ENCODE measurements at places on chromosomes 5 and 9.
A peak's percentile ranks its signal among the peaks of the same experiment; 100 is the strongest.

- DNase-seq, result peak; percentile 52
These were observed 218.3 kb upstream of the GLRA1 start for GRCh38 chr5:152142840-152143469.

- no peak for DNase-seq
These were observed 147.8 kb downstream of the KCTD16 start for GRCh38 chr5:144318460-144318859.

- no peak for DNase-seq
These were observed 318.7 kb downstream of the TMEM161B start for GRCh38 chr5:87949676-87950631.

DNA sequence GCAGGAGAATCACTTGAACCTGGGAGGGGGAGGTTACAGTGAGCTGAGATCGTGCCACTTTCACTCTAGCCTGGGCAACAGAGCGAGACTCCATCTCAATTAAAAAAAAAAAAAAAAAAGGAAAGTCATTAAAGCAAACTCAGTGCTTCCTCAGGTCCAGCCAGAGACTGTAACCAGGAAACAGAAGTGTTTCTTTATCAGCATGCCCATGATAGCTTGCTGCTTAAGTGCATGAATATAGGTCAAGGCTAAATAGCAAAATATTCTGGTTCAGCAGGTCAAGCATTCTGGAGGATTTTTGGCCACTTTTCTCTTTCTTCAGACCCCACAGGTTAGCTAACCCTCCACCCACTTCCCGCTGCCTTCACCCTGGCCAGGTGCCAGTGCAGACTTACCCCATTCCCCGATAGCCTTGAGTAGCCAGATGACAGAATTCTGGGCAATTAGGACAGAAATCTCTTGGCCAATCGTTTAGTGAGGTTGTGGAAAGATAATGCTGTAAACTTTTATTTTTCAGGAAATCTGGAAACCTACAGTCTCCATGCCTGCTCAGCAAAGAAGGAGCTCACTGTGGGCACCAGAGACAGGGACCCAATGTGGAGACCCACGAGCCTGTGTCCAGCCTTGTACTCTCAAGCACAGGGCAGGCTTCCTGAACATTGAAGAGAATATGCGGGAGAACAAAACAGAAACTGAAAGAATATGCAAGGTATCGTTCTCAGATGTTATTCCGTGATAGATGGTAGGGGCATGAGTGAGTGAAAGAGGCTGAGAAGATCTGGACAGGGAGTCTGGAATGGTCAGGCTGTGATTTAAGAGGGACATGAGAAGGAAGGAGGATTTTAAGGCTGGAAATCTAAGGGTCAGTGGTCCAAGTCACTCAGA is 4.2 kb upstream of the UGT3A2 start:
- DNase-seq, result no peak

DNA sequence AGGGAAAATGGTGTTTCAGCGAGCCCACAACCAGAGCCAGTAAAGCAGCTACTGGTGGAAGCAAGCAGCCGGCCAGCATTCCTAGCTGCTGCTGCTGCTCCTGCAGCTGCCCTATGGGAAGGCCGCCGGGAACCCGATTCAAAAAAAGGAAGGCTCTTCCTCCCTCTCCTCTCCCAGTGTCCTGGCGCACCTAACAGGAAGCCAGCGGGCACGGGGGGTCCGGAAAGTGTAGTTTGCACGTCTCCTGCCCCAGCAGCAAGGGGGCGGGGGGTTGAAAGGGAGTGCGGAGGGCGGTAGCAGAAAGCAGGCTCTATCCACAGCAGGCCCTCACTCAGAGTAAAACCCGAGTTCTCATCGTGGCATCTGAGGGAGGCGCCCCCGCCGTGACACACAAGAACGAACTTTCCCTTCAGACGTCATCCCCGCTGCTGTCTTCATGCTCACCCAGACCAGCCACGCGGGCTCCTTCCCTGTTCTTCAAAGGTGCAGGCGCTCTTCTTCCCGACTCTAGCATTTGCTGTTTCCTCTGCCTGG is 16.5 kb downstream of the GRXCR2 start:
- DNase-seq, result peak; percentile 61

- DNase-seq, result no peak
These were observed 47.8 kb downstream of the PRLR start for GRCh38 chr5:35182486-35182885.

- DNase-seq, result no peak
These were observed 72.0 kb upstream of the CTSL start for GRCh38 chr9:87653941-87654340.

GRCh38 chr9:74277532-74277931 is 219.6 kb upstream of the RORB start:
- DNase-seq, result no peak

GRCh38 chr5:14659821-14660607 is 4.5 kb upstream of the OTULIN start:
- peak; percentile 39 for DNase-seq

- no peak for DNase-seq
These were observed 106.5 kb upstream of the LARP1 start for GRCh38 chr5:154648706-154649105.

GRCh38 chr5:67831048-67831447 is 384.5 kb upstream of the PIK3R1 start:
- no peak for DNase-seq

GRCh38 chr5:56056875-56057274 is 62.1 kb upstream of the IL6ST start:
- no peak for DNase-seq

DNA sequence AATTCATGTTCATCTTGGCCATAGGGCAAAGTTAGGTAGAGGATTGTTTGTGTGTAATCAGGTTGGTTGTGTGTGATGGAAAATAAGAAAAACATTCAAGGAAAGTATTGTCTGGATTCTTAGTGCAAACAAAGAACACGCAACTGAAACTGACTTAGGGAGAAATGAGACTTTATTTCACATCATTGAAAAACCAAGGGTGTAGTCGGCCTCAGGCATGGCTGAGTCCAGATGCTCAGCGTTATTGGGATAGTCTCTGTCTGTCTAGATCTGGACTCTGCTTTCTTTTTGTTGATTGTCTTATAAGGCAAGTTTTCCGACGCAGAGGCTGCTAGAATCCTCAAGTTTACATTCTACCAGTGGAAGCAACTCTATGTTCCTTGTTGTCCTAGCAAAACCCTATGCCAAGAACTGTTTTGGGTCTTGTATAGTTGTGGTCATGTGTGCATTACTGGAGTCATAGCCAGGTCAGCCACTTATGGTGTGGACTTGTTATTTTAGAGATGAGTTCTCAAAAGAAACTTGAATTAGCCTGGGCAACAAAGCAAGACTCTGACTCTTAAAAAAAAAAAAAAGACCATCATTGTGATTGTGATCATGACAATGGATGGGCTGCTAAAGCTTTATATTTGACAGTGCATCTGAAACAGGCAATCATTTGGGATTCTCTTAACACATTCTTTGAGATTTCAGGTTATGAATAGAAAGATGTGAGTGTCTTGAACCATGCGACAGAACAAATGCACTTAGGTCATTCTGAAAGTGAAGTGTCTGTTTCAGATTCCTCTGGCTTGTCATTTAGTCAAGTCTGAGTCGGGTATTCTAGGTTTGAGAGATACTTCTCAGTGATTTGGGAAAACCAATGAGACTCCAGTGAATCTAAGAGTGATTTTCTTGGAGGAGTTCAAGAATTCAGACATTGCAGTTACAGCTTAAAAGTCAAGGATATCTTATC is 82.6 kb downstream of the DOCK2 start:
- DNase-seq, result no peak

DNA sequence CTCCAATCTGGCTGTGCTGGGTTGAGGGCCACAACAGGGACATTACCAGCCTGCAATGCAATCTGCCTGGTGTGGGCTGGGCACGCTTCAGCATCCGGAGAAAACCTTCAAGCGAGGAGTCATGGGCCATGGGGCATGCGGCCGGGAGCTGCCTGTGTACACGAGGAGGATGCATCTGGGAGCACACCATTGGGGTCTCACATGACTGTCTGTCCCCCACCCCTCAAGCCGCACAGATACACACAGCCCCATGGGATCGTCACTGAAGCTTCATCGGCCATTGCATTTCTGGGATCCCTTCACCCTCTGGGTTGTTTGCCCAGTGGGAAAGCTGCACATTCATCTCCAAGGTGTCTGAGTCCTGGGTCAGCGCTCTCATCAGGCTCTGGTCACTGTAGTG is 9.9 kb downstream of the LCN1 start:
- DNase-seq, result no peak

DNA sequence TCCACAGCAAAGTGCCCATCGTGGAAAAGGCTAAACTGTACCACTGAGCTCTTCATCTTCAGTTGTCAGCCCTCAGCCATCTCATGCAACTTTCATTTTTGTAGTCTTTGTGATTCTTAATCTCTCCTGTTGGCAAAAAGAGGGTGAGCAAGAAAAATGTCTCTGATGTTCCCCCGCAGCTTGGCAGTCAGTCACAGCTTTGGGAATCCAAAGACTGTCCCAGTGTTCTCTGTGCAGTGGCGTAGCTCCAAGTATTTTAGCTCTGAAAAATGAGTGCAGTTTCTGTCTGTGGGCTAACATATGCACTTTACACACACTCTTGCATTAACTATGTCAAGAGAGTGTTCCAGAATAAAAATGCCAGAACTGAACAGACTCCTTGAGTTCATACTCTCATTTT is 372.2 kb downstream of the TMEM232 start:
- DNase-seq, result peak; percentile 88

DNA sequence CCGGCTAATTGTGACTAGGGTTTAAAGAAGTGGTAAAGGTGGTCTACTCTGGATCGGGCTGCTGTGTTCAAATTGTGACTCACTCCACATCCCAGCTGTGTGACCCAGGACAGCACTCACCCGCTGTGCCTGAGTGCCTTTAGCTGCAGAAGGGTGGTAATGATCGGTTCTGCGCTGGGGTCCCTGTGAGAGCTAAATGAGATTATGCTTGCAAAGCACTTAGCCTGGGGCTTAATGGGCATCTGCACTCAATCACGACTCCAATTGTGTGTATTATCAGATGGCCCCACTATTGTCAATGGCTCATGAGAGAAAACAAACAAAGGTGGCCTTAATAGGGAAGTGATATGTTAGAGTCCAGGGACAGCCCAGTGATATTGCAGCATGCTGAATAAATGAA is 25.1 kb upstream of the TBC1D2 start:
- DNase-seq, result no peak

GRCh38 chr9:131734165-131734610 is 5.7 kb downstream of the RAPGEF1 start:
- peak; percentile 69 for DNase-seq

- no peak for DNase-seq
These were observed 881 bp upstream of the B4GALT1 start for GRCh38 chr9:33167972-33168461.

GRCh38 chr9:88753691-88754367 is 218.9 kb downstream of the NXNL2 start:
- no peak for DNase-seq

DNA sequence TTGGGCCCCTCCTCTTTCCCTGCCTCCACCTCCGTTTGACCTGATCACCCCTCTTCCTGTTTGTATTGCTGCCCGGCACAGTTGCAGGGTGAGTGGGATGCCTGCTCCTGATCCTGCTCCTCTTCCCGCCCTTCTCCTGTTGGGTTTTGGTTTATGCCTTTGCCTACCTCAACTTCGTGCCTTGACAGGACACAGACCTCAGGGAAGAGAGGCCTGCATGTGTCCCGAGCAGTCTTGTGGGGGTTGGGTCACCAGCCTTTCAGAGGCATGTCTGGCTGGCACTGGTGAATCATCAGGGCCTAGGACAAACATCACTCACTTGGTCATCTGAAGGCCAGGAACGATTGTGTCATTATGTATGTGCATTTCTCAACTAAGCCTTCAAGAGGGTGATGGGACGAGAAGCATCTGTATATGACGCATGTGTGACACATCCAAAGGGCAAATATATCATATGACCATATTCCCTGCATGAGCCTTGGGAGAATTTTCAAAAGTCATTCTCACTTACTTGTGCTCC is 56.9 kb downstream of the NPR3 start:
- peak; percentile 92 for DNase-seq

DNA sequence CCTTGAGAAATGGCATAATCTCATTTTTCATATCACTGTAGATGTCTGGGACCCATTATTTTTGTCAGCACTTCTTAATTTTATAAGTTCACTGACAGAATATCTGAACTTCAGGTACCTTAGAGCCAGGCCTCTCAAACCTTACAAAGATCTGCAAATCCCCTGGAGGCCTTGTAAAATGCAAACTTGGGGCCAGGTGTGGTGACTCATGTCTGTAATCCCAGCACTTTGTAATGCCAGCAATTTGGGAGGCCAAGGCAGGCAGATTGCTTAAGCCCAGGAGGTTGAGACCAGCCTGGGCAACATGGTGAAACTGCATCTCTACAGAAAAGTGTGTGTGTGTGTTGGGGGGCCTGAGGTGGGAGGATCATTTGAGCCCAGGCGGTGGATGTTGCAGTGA is 30.8 kb downstream of the RASGRF2 start:
- DNase-seq, result no peak

- no peak for DNase-seq
These were observed 175.8 kb upstream of the FSTL4 start for GRCh38 chr5:133788121-133788520.

DNA sequence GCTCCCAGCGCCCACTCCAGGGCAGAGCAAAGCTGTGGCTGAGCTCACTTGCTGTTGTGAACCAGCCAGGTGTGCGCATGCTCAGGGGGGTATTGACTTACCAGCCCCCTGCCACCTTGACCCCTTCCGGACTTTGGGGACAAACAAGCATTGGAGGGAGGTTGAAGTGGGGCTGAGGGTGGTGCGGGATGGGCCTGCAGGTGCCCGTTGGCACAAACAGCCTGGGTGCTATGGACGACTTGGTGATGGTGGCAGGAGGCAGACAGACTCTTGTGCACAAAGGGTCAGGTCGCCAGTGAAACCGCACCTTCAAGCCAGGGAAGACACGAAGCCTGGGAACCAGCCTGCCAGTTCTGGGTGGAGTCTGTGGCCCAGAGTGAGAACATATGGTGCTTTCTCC is 858.5 kb upstream of the PTPRD start:
- no peak for DNase-seq
